ENCODE measurements at places on chromosomes 1 and 21.

DNA sequence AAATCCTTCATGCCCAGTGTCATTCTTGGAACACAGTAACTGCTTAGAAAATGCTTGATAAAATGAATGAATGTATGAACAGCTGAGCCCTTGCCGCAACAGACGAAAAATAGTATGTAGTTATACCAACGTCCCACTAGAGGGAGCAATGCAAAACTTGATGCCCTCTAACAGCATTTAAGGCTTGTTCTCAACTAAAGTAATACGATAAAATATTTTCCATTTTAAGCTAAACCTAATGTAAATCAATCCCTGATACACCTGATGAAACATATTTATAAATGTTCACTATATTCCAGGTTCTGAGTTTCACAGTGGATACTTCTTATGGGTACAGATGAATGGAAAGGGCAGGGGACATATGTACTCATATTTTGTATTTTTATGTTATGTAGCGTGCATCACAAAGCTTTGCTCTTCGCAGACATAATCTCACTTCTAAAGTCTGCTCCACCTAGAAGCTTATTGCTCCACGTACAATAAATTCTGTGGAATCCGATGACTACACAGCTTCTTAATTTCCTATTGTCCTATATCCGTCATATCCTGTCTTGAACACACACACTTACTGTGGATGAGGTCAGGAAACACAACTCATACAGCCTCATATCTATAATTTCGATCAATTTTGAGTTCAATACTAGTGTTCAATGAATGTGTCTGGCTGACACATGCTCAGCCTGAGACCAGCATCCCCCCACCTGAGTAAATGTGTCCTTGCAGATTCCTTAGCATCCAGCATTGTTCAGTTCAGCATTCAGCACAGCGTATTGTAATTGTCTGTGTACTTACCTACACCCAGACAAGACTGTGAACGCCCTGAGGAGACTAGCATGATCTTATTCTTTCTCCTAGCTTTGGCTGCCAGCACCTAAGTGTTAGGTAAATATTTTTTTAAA is 4.4 kb upstream of the UTP25 start:
- no peak for DNase-seq

GRCh38 chr1:117339866-117340700 is 27.2 kb upstream of the MAN1A2 start:
- no peak for DNase-seq

DNA sequence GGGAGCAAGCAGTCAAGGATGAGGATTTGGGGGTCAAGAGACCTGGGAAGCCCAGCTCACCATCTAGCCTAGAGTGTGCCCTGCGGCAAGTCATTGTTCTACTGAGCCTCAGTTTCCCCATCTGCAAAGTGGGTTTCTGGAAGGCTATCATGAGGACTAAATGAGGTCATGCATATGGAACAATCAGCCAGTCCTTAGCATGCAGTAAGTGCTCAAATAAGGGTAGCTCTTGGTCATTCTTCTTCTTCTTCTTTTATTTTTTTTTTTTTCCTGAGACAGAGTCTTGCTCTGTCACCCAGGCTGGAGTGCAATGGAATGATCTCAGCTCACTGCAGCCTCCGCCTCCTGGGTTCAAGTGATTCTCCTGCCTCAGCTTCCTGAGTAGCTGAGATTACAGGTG is 99.9 kb upstream of the RUNX3 start:
- DNase-seq = no peak

- DNase-seq = no peak
Measured at GRCh38 chr1:229323201-229323600, 19.6 kb downstream of the CCSAP start.

Data from memory B cell (primary cell).